RPMI7951 (cell line): ENCODE measurements at places on chromosomes 3 and 15. TPM values are rescaled to one million over a fixed set of nuclear protein-coding genes. Genes with fewer than 3 reads are reported as not detected.

DNA sequence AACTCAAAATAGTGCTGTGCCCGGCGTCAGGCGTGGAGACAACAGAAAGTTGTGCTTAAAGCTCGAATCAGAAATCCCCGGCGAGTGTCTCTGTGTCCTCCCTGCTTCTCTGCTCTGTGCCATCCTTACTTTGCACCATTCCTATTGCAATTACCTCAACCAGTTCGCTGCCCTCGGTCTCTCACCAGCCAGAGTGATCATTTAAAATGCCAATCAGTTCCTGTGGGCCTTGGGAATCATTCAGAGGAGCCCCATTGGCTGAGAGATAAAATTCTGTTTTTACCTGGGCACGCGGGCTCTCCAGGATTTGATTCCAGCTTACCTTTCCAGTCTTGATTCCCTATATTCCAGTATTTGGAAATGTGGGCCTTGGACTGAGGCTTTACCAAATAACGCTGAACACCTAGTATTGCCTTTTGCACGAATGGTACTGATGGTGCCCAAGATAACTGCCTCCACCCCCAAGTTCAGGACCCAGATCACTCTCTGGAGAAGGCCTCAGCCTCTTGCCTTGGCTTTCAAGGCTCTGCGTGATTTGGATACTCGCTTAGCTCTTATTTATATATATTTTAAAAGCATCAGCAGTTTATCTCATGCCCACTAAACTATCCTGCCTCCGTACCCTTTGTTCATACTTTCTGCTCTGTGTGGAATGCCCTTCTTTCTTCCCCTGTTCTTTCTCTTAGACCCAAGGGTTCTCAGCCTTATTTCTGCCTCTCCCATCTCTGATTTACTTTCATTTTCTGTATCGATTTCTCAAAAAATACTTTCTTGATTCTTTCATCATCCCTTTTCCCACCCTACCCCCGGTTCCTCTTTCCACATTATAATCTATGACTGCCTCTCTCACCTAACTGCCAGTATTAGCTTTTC is 863 bp downstream of the PSMA4 start:
- peak; percentile 6 for DNase-seq

- DNase-seq = no peak
Observed at GRCh38 chr3:130671545-130672312, 74.9 kb downstream of the PIK3R4 start.

DNA sequence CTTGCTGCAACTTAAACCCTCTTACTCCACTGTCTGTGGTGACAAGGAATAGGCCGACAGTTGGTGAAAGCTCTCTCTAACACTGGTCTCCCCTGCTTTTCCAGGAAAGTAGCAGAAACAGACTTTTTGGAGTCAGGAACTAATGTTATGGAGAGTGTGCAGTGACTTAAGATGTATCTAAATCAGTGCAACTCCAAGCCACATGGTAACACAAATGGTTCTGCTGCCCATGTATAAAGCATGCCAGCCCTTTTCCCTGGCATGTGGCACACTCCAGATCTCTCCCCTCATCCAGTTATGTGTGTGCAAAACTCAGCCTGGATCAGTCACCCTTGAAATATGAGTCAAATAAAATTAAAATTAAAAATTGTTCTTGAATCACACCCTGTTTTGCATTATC is 55.4 kb downstream of the SEMA5B start:
- DNase-seq = no peak

- peak; percentile 13 for DNase-seq
Observed at GRCh38 chr3:115469649-115470048, 153.7 kb upstream of the GAP43 start.

DNA sequence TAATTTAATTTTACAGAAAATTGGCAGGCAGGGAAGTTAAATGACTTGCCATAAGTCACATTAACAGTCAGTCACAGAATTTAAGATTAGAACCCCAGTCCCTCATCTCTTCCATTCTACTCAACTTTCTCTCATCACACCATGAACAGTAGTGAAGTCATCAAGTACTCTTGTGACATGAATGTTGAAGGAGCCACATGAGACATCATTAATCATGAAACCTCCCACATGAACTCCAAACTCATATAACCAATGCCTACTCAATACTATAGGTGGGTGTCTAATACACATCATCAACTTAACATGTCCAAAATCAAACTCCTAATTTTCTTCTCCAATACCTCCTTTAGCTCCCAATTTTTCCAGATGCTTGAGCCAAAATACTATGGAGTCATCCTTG is 19.5 kb downstream of the PHC3 start:
- no peak for DNase-seq

- peak; percentile 93 for DNase-seq
Observed at GRCh38 chr3:39177708-39178332, 14.6 kb downstream of the XIRP1 start.

DNA sequence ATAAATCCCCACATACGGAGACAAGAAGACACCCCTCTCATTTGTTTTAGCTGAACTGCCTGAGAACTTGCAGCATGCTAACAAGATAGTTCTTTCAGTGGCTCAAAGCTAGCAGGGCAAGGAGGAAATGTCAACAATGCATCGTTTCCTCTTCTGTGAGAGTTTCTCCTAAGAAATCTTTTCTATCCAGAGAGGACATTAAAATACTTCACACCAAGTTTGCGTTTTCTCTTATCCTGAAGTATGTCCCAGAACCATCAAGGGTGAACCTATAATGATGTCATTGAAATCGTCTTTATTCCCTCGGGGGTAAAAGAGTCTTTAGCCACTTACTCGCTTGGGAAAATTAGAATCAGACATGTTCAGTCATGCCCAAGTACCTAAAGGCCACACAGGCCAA is 541.7 kb upstream of the MDFIC2 start:
- DNase-seq = no peak

DNA sequence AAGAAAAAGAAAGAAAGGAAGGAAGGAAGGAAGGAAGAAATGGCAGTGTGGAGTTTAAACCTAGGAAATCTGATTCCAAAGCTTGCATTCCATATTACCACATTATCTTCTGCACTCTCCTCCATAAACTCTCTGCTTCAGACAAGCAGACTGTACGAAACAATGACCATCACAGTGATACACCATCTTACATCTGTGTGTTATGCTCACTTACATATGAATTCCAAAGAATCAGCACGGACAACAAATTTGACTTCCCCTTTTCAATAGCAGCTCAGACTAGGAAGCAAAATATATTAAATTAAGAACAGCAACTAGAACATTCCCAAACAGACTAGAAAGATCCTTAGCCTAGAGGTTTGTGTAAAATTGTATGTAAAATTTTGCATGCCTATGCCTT is 18.0 kb upstream of the PPM1L start:
- DNase-seq = no peak

DNA sequence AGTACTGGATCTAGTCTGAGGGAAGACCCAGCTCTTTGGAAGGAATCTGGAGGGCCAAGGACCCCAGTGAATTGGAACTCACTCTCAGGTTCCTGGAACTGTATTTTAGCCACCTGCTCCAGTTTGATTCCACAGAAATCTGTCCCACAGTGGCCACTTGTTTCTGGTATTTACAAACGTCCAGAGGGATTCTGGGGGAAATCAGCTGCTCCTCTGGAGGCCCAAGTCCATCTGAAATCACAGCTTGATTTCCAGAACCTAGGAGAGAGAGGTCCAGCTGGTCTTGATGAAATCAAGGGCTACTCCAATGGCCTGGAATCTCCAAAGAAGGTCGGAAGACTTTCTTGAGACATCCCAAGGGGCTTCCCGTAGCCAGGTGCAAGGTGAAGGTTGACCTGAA is 132.3 kb upstream of the UMPS start:
- DNase-seq = no peak

GRCh38 chr3:185759512-185759911 is 65.3 kb downstream of the IGF2BP2 start:
- no peak for DNase-seq

- no peak for DNase-seq
Observed at GRCh38 chr3:62785384-62785783, 89.8 kb downstream of the CADPS start.

- no peak for DNase-seq
Observed at GRCh38 chr3:97257942-97258697, 443.7 kb downstream of the EPHA6 start.

DNA sequence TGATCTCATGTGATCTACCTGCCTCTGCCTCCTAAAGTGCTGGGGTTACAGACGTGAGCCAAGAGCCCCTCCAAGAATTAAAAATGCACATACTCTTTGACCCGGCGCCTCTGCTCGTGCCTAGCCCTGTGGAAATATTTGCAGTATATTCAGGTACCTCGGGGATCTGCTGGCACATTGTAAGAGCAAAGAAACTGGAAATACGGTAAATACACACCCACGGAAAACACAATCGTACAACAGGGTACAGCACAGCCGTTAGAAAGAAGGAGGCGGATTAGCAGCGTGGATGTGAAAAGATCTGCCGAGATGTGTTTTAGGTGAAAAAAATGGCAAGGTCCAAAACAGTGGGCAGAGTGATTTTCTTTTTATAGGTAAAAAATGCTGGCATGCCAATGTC is 6.1 kb upstream of the HDAC11 start:
- no peak for DNase-seq

DNA sequence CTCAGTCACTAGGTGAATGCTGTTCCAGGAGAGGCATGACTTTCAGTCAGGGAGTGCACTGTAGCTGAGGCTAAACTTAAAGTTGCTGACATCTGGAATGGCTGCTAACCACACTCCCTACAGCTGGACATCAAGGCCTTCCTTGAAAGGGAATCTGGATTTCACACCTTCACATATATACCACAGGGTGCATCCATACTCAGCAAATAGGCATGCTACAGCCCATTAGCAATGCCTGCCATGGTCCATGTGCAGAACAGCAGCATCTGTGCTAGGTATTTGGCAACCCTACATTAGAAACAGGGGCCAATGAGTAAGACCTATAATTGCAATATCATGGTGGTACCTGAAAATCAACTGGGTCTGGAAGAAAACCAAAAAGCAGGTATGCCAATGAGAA is 74.8 kb downstream of the SNTN start:
- DNase-seq = peak; percentile 34

GRCh38 chr3:166100730-166101129 is 263.5 kb upstream of the BCHE start:
- DNase-seq = no peak

- no peak for DNase-seq
Observed at GRCh38 chr3:111156517-111156916, 84.9 kb downstream of the NECTIN3 start.

DNA sequence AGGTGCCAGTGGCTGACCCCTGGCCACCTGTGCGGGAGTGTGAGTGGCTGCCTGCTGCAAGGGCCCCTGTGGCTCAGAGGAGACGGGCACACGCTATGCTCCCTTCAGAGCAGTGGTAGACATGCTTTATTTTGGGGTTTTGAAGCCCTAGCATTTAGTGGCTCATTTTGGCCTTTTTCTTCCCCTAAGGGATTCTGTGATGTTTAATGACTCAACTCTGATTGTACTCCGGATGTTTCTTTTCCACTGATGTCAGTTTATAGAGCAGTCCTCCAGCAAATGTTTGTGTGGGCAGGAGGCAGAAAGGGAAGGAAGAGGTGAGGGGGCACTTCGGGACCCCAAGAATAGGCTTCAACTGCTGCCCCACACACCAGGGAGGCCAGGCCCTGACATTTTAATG is 288.9 kb upstream of the C2CD4B start:
- peak; percentile 86 for DNase-seq

GRCh38 chr15:79212589-79213157 is 69.8 kb upstream of the ANKRD34C start:
- DNase-seq = no peak

DNA sequence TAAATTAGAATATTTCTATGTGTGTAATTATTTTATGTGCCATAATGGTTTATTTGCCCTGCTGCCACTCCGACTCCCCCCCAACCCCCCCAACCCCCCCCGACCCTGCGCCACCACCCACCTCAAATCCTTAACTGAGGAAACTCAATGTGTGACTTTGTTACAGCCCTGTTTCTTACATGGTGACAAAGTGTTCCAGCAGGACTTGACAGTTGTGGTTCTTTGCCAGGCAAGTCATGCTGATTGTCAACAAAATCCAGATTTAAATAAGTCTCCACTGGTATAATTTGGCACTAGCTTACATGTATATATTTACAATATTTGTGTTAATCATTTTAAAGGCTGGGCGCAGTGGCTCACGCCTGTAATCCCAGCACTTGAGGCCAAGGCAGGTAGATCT is 7.7 kb downstream of the EBLN2 start:
- DNase-seq = no peak

DNA sequence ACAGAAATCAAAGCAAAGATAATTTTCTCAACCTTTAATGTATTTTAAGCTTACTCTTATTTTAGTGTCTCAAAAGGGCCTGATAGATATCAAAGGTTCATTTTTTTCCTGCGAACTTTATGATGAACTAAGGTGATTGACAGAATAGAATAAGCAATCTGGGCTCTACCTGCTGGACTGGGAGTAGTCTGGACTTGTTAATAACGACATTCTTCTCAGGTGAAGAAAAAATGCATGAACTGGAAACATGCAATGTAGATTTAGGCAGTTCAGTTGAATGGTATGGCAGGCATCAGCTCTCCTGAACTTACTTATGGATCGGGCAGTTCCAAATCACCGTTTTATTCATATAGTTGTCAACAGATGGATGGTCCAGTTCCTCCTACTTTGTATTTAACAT is 189.7 kb upstream of the ZBTB20 start:
- no peak for DNase-seq

DNA sequence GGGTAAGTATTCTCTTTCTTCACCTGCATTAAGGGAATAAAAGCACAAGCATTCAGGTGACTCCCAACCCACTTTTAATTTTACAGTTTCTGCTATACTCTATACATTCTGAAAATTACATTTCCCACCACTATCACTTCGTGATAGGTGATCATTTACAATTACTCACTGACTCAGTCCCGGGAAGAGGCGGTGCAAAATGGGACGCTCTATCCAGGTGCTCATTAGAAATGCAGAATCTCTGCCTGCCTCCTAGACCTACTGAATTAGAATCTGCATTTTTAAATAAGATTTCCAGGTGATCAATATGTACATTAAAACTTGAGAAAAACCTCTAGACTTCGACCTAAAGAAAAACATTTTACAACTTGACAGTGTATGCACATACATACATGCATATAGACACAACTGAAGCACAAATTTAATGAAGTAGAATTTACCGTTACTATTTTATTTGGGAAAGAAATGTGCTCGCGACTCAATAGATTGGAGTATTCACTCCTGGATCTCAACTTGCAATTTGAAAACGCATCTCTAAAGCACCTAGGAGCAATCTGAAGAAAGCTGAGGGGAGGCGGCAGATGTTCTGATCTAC is 598 bp upstream of the TGFBR2 start:
- no peak for DNase-seq

GRCh38 chr3:55000546-55000945 is 72.7 kb upstream of the LRTM1 start:
- DNase-seq = peak; percentile 98

- DNase-seq = no peak
Observed at GRCh38 chr3:125389282-125389681, 14.2 kb upstream of the ZNF148 start.

ITIH1 gene
- not detected in 2 replicates for total RNA-seq

SMCO1 gene
- not detected in 2 replicates for total RNA-seq

SLC12A1 gene
- total RNA-seq = 0.10 TPM in 1 of 2 replicates, not detected in the other

DLL4 gene
- total RNA-seq = 2.5 and 2.6 TPM in 2 replicates

KIF23 gene
- total RNA-seq = 134 and 151 TPM in 2 replicates

ZNF774 gene
- 2.9 and 3.7 TPM in 2 replicates for total RNA-seq

CASR gene
- total RNA-seq = not detected in 2 replicates

EPHB1 gene
- total RNA-seq = 1.6 and 2.6 TPM in 2 replicates

SLITRK3 gene
- total RNA-seq = not detected in 2 replicates
